ENCODE measurements at places on chromosomes 1 and 21.

DNA sequence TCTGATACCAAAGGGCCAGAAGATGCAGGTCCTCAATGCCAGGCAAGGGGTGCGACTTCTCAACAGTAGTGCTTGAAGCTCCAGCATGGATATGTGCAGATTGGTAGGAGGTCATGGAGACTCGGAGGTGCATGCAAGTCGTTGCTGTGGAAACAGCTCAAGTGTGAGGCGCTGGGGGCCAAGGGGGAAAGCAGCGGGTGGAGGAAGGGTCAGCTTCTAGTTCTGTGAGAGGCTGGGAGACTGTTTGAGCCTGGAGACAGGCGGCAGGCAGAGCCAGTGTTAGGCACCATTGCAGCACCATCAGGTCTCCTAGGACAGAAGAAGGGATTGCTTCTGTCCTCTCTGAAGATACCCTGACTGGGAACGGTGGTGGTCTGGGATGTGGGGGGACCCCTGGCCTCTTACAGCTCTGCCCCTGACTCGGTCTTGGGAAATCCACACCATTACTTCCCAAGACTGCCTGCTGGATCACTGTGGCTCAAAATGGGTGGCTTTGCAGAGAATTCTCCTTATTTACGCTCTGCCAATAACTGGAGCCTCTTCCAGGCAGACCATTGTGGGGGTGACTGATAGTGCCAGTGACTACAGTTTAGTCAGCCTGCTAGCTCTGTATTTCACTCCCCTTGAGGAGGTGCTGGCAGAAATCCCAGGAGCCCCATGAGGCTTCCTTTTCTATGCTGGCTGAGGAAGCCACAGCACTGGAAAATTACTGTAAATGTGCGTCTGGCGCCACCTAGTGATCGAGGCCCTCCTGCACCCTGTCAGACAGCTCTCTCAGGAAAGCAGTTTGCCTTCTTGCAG is 46.3 kb upstream of the VANGL1 start:
- peak; percentile 88 for DNase-seq

GRCh38 chr1:246583448-246584185 is 17.4 kb downstream of the CNST start:
- DNase-seq: peak; percentile 74

DNA sequence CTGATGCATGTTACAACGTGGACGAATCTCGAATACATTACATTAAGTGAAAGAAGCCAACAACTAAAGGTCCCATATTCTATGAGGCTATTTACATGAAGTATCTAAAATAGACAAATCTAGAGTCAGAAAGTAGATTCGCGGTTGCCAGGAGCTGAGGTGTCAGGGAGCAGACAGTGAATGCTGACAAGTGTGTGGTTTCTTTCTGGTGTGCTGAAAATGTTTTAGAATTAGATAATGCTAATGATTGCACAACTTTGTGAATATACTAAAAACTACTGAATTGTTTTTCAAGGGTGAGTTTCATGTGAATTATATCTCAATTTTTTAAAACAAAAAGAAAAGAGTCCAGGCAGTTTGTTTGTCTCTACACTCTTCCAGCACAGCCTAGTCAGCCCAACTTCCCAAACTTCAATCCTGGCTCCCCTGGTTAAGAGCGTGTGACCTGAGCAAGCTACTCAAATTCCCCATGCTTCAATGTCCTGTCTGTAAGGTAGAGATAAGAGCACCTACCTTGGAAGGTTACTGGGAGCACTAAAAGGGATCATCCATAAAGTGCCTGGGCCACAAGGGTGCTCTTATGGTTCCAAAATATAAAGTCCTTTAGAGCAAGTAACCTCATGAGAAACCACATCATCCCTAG is 20.9 kb downstream of the HLCS start:
- no peak for DNase-seq

GRCh38 chr1:214525535-214526019 is 25.8 kb downstream of the PTPN14 start:
- DNase-seq: peak; percentile 57

DNA sequence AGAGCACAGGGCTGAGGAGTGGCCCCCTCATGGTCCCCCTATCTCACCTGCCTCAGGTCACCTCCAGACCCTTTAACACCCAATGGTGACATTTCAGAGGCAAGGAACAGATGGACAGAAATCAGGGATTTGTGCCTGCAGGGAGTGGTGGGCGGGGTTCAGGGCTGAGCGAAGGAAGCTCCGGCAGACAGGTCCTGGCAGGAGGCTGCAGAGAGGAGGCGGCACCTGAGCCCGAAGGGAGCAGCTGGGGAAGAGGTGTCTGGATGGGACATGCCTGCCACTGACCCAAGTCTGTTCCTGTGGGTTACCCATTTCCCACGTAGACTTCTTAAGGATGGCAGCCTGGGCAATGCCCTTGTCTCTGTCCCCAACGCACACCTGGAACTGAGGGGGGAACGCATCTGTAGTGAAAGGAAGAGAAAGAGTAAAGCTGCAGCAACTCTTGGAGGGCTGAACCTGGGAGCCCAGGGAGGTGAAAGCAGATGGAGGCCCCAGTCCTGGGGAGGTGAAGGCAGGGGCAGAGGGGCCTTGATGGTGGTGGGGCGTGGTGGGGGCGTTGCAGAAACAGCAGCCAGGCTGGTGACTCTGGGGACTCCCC is 61.6 kb upstream of the ADARB1 start:
- no peak for DNase-seq

DNA sequence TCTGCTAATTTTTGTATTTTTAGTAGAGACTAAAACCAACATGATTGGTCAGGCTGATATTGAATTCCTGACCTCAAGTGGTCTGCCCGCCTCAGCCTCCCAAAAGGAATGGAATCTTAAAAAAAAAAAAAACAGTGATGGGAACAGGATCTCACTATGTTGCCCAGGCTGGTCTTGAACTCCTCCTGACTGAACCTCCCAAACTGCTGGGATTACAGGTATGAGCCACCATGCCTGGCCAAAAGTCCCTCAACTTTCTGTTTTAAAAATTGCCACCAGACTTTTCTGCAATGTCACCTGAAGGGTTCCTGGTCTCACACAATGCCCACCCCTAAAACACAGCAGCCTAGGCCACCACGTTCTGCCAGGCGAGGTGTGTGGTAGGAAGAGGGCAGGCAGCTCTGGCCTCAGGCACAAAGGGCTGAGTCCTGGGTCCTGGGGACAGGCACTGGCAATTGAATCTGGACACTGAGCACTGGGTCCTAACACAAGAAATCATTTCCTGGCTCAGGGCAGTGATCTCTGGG is 21.2 kb upstream of the THRAP3 start:
- no peak for DNase-seq

DNA sequence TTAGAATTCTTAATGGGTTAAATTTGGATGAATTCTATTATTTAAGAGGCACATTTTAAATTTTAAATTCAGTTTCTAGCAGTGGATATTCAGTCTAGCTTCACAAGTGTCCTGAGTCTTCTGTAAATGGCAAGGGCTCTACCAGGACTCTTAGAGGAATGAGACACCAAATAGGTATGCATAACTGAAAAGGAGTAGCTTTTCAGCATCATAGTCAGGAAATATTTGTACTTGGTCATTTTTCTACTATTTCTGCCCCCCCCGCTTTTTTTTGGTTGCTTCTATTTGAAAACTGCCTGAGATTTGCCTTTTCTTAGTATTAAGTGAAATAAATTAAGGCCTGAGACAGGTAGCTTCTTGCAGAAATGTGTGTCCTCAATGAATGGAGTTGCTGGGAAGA is 80.2 kb downstream of the MAST2 start:
- DNase-seq: no peak

DNA sequence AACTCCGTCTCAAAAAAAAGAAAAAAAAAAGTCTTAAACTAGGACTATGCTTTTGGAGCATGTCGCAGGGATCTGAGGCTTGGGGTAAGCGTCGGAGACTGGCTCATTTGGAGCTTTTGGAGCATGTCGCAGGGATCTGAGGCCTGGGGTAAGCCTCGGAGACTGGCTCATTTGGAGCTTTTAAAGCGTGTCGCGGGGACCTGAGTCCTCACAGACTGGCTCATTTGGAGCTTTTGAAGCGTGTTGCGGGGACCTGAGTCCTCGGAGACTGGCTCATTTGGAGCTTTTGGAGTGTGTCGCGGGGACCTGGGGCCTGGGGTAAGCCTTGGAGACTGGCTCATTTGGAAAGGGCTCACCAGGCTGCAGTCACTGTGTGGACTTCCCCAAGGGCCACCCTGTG is 13.6 kb upstream of the TSPEAR start:
- DNase-seq: no peak
